Colonic mucosa (tissue), 4 donors: ENCODE measurements at places on chromosomes 6 and 20. TPM values are rescaled to one million over a fixed set of nuclear protein-coding genes. Genes with fewer than 3 reads are reported as not detected.

MYB gene
- 78.0 TPM for total RNA-seq

- DNase-seq: no peak
Observed at GRCh38 chr6:14276667-14277404, 159.3 kb downstream of the CD83 start.

PRL gene
- total RNA-seq: not detected

DNA sequence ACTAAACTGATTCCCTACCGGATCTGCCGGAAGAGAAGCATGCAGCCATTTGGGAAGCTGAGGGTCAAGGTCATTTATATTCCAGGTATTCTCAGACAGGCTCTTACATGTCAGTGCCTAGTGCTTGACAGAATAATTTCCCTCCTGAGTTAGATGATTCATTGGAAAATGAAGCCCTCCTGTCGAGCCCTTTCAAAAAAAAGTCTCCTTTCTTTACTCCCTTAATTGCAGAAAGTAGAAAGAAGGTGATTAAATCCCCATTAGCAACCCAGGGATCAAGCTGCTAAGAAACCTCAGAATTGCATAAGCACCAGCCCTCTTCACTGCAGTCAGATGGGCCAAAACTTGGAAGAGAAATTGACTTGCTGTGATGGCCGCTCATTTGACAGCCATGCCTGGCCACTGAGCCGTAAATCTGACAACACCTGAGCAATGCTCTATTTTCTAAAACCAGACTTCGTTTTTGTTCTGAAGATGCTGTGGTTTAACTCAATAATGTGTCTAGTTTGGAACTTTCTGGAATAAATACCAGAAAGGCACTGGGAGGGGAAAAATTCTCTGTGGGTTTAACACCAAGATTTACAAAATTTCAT, 61.0 kb upstream of the ARMH2 start:
- no peak for DNase-seq

GRCh38 chr20:1390581-1391403, 2.1 kb downstream of the FKBP1A start:
- peak; percentile 16 for DNase-seq

GRCh38 chr20:19976595-19977372, 40.4 kb upstream of the NAA20 start:
- no peak for DNase-seq

SLC4A11 gene
- 2.6 TPM for total RNA-seq

SIGLEC1 gene
- total RNA-seq: 2.5 TPM

DNA sequence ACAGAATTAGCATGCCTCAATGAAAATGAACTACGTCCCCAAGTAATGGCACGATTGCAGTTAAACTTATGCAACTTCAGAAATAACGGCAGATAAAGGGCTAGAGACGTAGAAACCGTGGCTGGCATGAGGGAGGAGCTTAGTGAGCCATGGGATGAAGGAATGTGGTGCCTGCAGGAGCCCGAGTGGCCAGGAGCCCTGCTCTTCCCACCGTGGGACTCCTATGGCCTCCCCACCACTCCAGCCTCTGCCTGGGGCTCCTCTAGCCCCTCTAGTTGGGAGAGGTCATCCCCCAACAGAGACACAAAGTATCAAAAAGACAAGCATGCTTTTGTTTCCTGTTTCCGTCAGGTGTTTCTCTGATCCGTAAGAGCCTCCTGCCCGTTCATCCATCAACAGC, 75.1 kb upstream of the BHLHE23 start:
- DNase-seq: no peak

TREML2 gene
- not detected for total RNA-seq

FLOT1 gene
- total RNA-seq: 130 TPM

DNA sequence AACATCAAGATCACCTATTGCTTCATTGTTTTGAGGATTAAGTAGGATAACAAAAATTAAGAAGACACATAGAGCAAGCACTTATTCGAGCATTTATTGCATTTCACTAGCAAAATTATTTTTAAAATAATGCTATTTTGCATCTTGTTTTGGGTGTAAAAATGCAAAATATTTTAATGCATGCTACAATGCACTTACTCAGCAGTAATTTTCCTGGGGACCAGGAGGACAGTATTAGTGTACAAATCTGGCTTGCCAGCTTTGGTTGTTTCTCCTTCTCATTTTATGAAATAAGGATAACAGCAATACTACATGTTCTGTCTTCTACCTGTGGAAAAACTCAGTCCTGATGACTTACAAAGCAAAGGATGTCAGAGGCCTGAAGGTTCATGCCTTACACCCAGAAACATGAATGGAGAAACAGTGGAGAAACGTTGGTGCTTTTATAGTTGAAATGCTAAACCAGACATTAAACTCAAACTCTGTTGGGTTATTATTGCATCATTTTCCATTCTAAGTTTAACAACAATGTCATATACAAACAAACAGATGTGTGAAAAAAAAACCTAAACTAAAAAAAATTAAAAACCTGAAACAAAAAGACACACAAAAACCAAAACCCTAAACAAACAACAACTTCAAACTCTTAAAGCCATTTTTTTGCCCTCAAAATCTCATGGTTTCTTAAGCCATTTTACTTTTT, 50.2 kb upstream of the ATXN1 start:
- DNase-seq: no peak

CDH4 gene
- total RNA-seq: not detected

- no peak for DNase-seq
Observed at GRCh38 chr6:39706819-39707335, 18.3 kb downstream of the KIF6 start.

CYP21A2 gene
- not detected for total RNA-seq

GRCh38 chr20:53873230-53873604, 197.2 kb downstream of the BCAS1 start:
- DNase-seq: no peak

BTNL2 gene
- not detected for total RNA-seq

- DNase-seq: no peak
Observed at GRCh38 chr6:15989397-15989796, 139.5 kb upstream of the MYLIP start.

DNA sequence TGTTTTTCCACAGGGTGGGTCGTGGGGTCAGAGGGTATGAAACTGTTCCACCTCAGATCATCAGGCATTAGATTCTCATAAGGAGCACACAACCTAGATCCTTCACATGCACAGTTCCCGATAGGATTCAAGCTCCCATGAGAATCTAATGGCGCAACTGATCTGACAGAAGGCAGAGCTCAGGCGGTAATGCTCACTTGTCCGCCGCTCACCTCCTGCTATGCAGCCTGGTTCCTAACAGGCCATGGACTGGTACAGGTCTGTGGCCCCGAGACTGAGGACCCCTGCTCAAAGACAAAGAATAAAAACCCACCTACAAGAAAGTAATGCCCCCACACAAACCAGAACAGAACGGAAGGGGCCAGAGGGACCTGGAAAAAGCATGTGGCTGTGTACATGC, 76.1 kb upstream of the SNX9 start:
- no peak for DNase-seq

AKAP12 gene
- 38.8 TPM for total RNA-seq

OPRL1 gene
- 0.25 TPM for total RNA-seq

DNA sequence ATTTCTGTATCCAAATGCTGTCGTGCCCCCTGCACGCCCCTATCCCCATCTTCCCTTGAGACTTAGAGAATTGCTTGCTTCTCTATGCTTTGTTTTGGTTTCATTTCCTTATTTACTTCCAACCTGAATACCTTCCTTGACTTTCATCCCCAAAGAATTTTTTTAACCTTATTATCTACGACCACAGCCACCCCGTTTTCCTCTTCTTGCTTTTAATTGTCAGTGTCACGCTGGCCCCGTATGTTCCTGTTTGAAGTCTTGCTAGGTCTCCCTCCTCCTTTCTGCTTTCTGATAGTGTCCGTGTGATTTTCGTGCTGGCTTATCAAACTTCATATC, 40.1 kb downstream of the RNF217 start:
- no peak for DNase-seq

- DNase-seq: no peak
Observed at GRCh38 chr20:41242807-41243206, 74.7 kb downstream of the ZHX3 start.

AAR2 gene
- 19.9 TPM for total RNA-seq

LY86 gene
- total RNA-seq: 1.3 TPM

DNA sequence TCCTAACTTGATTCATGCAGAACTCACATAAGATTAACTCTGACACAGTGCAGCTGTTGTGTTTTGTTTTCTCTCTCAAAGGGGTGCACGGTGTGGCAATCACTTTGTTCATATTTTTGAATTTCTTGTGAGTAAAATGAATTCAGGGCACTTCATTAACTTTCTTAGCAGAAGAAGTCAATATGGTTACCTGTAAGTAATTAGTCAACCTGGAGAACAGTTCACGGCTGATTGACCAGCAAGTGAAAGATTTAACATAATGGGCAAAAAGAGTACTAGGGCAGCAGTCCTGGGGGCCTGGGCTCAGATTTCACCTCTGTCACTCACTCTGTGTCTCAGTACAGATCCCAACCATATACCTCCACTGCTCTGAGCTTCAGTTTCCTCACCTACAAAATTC, 102.4 kb upstream of the SPTLC3 start:
- no peak for DNase-seq

DNA sequence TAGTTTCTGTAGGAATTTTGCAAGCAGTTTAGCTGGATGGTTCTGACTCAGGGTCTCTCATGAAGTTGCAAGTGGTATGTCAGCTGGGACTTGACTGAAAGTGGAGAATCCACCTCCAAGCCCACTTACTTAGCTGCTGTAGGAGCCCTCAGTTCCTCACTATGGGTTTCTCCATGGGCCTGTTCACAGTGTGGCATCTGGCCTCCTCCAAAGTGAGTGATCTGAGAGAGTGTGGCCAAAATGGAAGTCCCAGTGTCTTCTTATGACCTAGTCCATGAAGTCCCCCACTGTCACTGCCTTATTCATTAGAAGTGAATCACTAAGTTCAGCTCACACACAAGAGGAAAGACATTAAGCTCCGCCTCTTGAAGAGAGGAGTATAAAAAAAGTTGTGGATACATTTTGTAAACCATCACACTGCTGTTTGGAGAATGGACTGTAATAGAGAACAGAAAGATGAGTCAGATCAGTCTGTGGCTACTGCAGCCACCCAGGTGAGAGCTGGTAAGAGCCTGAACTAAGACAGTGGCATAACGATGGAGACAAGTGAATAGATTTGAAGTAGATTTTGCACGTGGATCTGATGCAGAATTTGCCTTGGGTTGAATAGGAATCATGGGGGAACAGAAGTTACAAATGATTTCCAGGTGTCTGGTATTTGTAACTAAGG, 4.9 kb upstream of the NELFCD start:
- DNase-seq: no peak

TUBB gene
- 213 TPM for total RNA-seq

PKIB gene
- 63.4 TPM for total RNA-seq

RAB44 gene
- total RNA-seq: 0.08 TPM

TRIM31 gene
- 44.4 TPM for total RNA-seq

- DNase-seq: no peak
Observed at GRCh38 chr6:159819098-159819497, 19.0 kb downstream of the PNLDC1 start.

GRCh38 chr6:116996842-116997241, 119.8 kb downstream of the RFX6 start:
- no peak for DNase-seq

TDRD6 gene
- total RNA-seq: 0.08 TPM

DNA sequence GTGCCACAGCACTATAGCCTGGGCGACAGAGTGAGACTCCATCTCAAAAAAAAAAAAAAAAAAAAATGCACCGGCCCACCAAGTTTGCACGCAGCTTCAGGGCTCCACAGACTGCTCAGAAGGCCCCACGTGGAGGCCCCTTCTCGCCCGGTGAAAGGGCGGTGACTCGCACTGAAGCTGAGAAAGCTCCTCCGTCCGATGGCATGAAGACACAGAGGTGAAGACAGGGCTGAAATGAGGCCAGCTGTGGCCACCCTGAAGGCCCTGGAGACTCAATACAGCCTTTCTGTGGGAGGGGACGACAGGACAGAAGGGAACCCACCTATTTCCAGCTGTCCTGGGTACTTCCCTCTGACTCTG, 84.0 kb downstream of the PTPN1 start:
- DNase-seq: no peak

DNA sequence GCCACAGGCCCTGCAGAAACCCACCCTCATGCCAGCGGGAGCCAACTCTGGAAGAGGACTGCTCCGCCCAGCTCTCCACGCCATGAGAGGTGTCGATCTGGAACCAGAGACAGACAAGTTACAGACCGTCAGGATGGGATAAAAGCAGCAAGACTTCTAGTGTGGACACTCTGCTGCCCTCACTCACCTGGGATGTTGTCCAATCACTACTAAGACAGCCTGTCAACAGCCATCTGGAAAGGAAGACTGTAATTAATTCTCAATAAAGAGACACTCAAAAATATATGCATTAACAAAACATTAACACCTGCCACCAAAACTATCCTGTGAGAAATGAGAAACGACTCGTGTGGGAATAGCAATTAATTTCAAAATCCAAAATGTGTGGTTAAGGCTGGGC, 28.3 kb downstream of the SLC2A4RG start:
- no peak for DNase-seq

DNA sequence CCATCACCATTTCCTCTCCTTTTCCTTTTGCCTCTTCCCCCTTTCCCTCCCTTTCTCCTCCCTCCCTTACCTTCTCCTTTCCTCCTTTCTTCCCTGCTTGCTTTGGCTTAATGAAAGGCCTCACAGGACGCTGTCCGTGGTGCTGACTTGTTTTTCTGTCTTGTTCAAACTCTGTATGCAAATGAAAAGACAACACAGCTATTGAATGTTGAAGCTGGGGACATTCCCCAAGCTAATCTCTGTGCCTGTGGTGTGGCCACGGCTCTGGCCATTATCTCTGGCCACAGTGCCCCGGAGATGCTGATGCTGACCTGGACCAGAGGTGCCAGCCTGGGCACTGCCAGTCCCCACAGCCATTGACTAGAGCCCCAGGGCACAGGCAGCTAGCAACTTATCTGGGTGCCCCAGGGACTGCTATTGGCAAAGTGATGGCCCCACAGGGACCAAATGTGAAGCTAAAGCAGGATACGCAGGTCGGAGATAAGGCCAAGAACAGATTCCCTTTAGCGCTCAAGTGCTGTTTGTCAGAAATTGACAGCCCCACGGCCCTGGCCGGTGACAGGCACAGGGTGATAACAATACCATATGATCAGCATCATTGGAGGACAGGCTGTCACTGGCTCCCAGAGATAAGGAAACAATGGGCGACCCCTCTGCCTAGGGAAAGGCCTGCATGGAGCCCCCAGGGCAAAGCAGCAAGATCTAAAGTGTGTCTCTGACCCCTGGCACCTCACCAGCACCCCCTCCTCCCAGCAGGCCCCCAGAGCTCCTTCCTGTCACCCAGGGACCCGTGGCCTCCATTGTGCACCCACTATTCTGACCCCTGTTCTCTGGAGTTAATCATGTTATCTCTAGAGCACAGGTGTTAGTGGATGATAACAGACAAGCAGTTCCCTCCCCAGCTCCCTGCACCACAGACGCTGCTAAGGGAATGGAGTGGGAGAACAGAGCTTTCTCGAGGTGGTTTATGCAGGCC, 31.6 kb upstream of the SLC32A1 start:
- peak; percentile 38 for DNase-seq

GSTA1 gene
- total RNA-seq: 8.1 TPM

DNA sequence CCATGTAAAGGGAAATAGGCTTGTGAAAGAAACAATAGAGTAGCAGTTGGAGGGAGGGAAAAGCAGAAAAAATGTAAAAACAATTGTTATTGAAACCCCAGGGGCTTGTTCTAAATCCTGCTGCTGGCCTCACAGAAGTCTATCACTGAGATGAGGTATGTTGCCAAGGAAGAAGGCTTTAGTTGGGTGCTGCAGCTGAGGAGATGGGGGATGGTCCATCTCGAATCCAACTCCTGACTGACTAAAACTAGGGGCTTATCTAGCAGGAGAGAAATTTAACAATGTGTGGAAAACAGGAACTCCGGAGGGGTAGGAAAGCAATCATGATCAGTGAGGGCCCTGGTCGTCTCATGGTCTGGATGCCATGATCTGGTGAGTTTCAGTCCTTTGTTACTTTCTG, 225.0 kb upstream of the EXOC2 start:
- no peak for DNase-seq

GRCh38 chr6:85404564-85405174, 45.2 kb upstream of the NT5E start:
- DNase-seq: peak; percentile 77
